ENCODE measurements at places on chromosomes 5 and 9. TPM values are rescaled to one million over a fixed set of nuclear protein-coding genes. Genes with fewer than 3 reads are reported as not detected.

TRAF2 gene
- 20.5 TPM for total RNA-seq

PAIP2 gene
- 70.6 TPM for total RNA-seq

SPINK1 gene
- total RNA-seq = not detected

GPR151 gene
- total RNA-seq = not detected

ENTPD2 gene
- not detected for total RNA-seq

CCL27 gene
- total RNA-seq = not detected

LMX1B gene
- total RNA-seq = under 0.01 TPM

RGS7BP gene
- total RNA-seq = not detected
